ENCODE measurements at places on chromosomes 4 and X.
A peak's percentile ranks its signal among the peaks of the same experiment; 100 is the strongest.

GRCh38 chr4:79893456-79893855 lies 179.6 kb downstream of the ANTXR2 start:
- DNase-seq = no peak

GRCh38 chr4:87213421-87214075 lies 6.9 kb downstream of the KLHL8 start:
- DNase-seq = no peak

DNA sequence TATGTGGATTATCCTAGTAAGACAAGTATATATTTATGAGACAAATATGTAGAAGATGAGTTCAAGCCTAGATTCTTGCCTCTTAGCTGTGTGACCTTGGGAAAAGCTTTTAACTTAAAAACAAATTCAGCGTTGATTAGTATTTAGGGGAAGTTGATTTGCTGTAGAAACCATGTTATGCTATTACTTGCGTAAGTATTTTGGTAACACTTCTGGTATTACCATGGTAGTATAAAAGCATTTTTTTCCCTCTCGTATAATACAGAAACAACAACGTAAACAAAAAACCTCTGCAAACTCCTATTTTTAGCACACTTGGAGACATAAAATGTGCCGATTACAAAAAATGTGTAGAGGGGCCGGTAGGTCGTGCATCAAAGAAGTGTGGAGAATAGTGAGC lies 33.2 kb downstream of the STAG2 start:
- no peak for DNase-seq

- no peak for DNase-seq
These were observed 179.6 kb downstream of the GASK1B start for GRCh38 chr4:157992948-157993839.

DNA sequence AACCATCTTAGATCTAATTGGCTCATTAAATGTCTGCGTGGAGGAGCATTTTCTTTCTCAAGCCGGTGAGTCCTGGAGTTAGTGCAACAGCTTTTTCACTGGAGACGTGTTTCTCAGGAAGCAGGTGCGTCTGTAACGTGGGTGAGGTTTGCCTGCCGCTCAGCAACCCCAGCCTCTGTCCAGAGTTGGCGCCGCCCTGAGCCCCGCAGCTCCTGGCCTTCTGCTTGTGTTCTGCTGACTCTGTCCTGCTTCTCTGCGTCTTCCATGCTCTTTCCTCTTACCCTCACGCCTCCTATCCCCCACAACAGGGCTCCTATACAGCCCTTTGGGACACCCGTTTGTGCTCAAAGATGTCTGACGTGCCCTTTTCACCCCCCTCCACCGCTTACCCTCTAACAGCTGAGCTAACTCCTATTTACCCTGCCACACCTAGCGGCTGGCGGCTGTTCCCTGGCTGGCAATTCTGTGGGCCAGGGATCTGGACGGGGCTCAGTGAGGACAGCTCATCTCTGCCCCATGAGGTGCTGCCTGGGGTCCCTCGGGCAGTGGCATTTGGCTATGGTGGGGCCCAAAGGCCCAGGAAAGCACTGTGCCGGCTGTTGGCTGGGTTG lies 18.8 kb downstream of the DOK7 start:
- DNase-seq = no peak

DNA sequence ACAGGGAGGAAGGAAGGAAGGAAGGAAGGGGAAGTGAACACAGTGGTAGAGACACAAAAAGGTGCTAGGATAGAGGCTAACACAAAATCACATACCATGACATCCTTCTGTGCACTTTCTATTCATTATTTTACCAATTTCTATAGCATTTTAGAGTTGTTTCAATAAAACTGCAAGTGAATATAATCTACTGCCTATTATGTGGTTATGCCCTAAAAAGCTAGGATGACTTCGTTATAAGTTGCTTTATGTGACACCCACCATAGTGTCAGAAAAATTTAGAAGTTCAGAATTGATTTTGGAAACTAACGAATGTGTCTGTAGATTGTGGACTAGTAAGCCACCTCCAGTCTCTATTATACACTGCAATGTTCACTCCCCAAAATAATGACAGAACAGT lies 59.4 kb upstream of the EDNRA start:
- DNase-seq = no peak

- DNase-seq = peak; percentile 63
These were observed 11.5 kb upstream of the CHST7 start for GRCh38 chrX:46561824-46562657.

DNA sequence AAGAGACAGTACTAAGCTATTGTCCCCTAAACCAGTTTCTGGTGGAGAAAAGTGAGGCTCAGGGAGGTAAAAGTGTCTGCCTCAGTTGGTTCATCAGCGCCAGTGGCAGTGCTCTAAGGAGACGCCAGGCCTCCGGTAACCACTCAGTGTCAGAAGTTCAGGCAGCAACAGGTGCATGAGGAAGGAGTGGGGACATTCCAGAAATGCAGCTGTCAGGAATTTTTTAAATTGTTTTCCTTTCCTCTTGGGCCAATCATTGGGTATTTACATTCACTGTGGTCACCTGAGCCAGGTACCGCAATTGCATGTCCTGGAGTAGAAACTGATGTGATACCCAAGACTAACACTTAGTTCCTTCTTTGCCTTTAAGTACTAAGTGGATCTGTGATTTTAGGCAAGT lies 40.2 kb upstream of the HS3ST1 start:
- no peak for DNase-seq

- no peak for DNase-seq
These were observed 41.6 kb upstream of the TLR3 start for GRCh38 chr4:186027405-186027804.

DNA sequence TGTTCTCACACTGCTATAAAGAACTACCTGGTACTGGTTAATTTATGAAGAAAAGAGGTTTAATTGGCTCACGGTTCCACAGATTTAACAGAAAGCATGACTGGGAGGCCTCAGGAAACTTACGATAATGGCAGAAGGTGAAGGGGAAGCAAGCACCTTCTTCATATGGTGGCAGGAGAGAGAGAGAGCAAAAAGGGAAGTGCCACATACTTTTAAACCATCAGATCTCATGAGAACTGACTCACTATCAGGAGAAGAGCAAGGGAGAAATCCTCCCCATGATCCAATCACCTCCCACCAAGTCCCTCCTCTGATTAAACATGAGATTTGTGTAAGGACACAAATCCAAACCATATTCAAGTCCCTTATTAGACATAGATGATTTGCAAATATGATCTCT lies 12.3 kb upstream of the RAP2C start:
- DNase-seq = no peak

DNA sequence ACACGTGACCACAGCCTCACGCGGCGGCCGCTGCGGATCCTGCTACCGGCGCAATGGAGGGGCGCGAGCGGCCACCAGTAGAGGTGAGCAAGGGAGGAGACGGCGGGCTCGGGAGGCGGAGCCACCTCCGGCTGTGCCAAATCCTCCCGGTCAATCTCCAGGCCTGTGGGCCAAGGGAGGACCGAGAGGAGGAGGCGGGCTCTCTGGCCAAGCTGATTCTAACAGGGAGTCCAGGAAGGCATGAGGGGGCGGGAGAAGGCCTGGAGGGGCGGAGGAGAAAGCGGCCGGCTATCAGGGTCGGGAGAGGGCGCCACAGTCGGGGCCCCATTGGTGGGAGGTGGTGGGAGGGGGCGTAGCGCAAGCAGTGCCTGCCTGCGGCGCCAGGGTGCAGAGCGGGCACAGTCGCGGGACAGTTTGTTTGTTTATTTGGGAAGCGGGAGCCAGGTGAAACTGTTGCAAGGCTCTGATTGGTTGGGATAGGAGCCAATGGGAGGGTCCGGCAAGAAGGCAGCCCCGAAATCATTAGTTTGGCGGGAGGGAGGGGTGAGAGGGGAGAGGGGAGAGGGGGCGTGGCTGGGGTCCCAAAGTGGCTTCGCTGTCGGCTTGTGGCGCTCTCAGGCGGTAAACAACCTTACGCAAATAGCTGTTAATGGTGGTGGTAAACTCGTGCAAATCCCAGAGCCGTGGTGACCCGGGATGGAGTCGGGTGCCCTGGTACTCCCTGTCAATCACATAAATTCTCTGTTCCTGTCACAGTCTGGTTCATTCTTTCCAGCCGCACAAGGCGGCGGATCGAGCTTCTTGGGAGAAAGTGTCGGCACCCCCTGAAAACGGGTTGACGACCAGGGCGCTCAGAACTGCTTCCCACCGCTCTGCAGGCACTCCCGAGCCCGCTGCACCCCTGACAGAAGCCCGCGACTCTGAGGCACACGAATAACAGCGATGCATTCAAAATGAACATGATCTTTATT lies at the start of gene IRS4:
Gene IRS4 (minus strand): TSS at position 55 of the 971 bp plus-strand sequence.
- no peak for DNase-seq

DNA sequence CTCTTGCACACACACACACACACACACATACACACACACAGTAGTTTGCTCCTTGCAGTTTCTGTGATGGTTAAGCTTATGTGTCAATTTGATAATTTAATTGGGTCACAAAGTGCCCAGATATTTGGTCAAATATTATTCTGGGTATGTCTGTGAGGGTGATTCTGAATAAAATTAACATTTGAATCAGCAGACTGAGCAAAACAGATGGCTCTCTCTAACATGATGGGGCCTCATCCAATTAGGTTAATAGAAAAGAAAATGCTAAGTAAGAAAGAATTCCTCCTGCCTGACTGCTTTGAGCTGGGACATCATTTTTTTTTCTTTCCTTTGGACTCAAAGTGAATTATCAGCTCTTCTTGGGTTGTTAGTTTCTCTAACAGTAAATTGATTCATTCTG lies 191.2 kb upstream of the INTU start:
- DNase-seq = no peak

- DNase-seq = no peak
These were observed 47.0 kb downstream of the SNX25 start for GRCh38 chr4:185256446-185256845.

- DNase-seq = no peak
These were observed 164.4 kb downstream of the GRIA3 start for GRCh38 chrX:123348468-123348867.

DNA sequence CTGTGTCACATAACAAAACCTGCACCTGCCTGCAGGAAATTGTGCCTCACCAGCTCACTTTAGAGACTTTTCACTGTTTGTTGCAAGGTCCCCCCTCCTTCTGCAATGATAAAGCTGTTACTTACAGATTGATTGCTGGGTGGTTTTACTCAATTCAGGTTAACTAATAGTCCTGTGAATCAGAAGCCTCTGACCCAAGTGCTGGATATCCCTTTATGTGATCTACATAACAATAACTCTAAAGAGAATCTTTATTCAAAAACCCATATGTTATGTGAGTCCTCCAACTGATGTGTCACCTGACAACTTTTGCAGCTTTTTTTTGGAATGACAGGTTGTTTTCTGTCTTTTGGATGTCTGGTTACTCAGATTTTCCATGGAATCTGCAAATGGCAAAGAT lies 2323.6 kb upstream of the TENM3 start:
- DNase-seq = no peak

DNA sequence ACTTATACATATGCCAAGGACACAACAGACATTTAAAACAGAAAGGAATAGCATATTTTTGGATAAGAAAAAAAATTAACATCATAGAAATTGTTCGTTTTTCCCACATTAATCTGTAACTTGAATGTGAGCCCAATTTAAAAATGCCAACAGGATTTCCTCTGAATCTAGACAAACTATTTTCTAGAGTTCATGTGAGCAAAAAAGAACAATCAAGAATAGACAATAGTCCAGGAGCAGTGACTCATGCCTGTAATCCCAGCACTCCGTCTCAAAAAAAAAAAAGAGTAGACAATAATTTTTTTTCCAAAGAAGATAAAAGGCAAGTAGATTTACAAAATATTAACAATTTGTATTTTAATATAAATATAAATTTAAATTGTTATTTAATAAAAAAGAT lies 73.7 kb upstream of the DUSP21 start:
- DNase-seq = no peak

DNA sequence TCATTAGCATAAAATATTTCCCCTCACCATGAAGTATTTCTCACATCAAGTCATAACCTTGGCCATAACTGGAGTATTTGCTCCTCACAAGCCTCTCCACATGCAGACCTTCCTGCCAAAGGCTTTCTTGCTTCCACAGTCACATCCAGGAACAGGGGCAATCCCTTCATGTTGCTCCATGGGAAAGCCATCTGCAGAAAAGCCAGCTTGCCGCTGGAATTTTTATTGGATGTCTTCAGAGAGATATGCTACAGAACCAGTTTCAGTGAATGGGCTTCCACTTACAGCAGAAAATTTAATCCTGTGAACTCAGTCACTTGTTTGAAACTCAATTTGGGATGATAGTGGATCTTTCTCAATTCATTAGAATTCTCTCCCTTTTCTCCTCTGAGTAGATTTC lies 3.2 kb upstream of the CDKN2AIP start:
- no peak for DNase-seq

- no peak for DNase-seq
These were observed 161.1 kb upstream of the NAP1L5 start for GRCh38 chr4:88858752-88859151.

DNA sequence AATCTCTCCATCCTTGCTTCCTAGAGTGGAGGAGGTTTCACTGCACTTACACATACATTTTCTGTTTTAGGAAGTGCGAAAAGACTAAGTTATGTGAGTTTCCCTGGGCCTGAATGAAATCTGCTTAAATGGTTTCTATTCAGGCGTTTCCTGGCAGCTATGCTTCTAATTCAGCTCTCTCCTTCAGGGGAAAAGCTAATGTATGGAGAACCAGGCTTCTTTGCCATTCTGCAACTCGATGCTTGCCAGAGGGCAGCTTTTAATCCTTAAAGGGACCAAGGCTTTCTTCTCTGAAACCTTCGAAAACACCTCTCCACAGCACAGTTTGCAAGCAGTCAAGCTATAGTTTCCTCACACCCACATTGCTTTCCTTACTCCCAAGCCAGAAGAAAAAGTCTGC lies 89.5 kb upstream of the ARX start:
- no peak for DNase-seq

- DNase-seq = no peak
These were observed 20.5 kb upstream of the FAM193A start for GRCh38 chr4:2515830-2516550.

All from activated CD4-positive, alpha-beta T cell treated with anti-CD3 and anti-CD28 coated beads, Interleukin-10, Interleukin-2, amounts not matched to agents 100 ng/mL and 50 ng/mL, durations not matched to agents 16 hours and 8 hours (primary cell).